ENCODE measurements at places on chromosomes 7 and 10.
A peak's percentile ranks its signal among the peaks of the same experiment; 100 is the strongest.

DNA sequence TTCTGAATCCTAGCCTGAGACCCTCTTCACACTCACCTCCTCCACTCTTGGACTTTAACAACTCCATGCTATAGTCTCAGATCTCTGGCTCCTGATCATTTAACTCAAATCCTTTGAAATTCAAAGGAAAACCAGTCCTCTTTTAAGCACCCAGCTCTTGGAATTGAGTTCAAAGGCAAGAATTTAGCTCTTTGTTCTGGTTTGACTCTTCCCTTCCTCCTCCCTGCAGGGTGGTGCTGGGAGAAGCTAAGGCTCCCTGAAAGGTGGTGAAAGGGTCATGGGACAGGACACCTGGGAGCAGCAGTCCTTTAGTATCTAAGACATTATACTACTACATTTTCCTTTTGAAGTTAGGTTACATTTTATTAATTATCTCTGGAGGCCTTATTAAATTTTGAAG lies 259.4 kb downstream of the CCSER2 start:
- DNase-seq: no peak

- no peak for DNase-seq
Measured at GRCh38 chr7:111059833-111060232, 31.1 kb upstream of the LRRN3 start.

DNA sequence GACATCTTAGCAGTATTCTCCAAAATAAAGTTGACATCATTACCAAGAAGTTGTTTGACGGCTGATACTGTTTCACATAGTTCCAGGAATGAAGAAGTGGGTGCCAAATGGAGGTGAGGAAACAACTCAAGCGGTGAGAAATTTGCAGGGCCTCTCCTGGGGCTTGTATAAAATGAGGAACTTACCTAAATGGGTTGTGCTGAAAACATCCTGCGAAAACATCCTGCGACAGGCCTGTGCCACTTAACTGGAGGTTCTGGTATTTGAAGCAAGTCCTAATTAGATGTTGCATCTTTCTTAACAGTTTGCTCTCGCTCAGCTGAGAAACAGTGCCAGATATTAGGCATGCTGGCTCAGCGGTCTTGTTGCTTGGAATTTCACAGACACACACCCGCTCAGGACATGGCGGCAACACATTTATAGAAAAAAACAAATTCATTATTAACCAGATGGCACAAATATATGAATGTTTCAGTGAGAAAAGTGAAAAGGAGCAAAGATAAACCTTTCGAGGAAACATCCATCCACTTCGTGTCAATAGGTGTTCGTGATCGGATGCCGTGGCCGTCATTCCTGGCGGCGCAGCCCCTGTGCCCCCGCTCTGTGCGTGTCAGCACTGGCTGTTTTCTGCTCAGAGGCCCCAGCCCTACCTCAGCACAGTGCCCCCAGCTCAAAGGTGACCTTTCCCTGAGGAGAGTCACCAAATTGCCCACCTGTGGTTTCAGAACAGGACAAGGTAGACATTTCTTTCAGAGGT lies 48.1 kb downstream of the CDC123 start:
- no peak for DNase-seq

- DNase-seq: no peak
Measured at GRCh38 chr7:101935521-101936141, 118.2 kb downstream of the CUX1 start.

DNA sequence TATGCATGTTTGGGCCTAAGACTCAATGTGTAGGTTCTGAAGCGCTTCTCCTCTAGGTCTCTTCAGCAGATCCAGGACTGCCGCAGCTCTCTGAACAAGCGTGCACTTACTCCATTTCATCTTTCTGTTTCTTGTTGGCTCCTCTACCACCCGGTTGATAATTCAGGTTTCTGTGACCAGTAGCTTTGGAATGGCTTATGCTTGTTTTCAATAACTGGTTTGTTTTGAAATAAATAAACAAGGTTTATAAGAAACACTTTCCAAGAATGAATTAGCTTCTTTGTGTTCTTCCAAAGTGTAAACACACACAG lies 1.5 kb downstream of the MDFIC start:
- DNase-seq: no peak

GRCh38 chr10:59536167-59537014 lies 173.3 kb downstream of the SLC16A9 start:
- DNase-seq: no peak

DNA sequence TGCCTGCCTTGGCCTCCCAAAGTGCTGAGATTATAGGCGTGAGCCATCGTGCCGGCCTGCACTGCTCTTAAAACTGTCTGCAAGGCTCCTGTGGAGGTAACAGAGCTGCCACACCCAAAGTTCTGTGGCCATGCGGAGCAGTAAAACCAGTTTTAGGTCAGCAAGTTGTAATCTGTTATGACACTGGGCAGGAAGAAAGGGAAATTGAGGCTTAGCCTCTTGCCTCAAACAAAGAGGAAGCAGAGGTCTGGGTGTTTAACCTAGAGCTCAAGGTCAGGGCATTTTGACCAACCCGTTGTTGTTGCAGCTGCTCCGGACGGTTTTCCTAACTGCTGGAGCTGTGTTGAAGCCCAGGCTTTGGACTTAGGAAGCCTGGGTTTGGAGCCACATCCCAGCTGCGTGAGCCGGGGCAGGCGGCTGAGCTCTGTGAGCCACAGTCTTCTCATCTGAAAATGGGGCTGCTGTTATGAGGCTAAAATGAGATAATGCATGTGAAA lies 7.4 kb upstream of the RRP12 start:
- DNase-seq: no peak

DNA sequence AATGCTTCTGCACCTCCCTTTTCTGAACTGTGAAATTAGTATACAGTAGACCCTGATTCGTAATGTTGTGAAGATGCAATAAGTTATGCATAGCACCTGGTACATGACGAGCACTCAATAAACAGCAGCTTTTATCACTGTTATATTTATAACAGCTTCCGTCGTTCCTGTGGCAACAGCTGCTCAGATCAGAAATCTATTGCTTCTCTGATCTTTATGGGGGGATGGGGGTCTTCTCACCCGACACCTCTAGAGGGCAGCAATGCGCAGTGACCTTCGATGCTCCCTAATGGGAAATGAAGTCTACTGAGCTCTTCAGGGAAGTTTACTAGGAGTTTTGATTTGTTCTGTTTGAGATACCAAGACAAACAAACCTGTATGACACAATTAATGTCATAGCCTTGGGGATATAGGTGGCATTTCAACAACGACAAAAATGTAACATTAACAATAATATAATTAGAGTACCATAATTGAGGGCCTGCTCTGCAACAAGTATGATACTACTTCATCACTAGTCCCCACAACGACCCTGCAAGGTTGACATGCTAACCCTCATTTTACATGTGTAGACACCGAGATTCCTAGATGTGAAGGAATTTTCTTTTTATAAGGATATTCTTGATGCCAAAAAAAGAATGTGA lies 289.6 kb downstream of the SFMBT2 start:
- no peak for DNase-seq

DNA sequence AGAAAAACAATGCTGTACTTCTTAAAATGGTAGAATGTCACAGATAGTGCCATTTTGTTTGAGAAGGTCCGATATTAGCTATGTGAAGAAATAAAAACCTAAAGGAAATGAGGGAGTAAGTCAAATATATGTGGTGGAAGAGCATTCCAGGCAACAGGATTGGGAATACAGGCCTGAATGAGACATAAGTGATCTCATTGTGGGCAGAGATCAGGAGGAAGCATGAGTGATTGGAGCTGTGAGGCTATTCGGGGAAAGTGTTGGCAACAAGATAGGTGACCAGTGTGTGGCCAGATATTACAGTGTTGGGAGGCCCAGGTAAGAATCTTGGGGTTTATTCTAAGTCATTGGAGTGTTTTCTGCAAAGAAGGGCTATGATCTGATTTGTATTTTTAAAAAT lies 41.3 kb upstream of the AGMO start:
- no peak for DNase-seq

GRCh38 chr10:95414844-95415485 lies 124.2 kb upstream of the PDLIM1 start:
- no peak for DNase-seq

GRCh38 chr7:102279537-102280400 lies 6.9 kb upstream of the SH2B2 start:
- DNase-seq: peak; percentile 19

GRCh38 chr10:79018521-79019011 lies 50.2 kb upstream of the ZMIZ1 start:
- no peak for DNase-seq

DNA sequence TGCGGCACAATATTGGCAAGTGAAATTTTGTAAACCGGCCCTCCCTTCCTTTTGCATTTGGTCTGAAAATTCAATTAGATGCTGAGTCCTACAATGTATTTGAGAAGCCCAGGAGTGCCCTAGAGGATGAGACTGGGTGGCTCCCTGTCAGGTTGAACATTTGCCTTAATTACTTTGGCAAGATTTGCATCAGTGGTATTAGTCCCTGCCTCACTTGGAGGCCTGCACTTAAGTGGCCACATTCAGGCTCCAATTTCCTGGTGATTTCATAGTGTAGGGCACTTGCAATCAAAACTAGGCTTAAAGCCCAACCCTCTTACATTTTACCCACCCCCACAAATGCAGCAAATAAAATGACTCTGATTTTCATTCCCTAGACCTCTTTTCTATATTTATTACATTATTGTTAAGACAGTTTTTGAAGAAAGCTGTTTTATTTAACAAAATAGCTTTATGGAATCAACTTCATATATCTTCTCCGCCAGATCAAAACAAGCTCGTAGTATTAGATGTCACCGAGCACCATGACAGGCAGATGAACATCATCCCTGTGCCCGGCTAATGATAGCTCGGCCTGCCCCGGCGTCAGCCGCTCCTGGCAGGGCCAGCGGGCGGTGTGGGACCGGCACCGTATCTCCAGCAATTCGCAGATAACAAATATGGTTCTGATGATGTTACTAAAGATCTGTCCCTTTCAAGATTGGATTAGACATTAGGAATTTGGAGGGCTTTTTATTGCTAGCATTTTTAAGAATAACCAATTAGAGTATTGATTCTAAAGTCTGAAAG lies 73.6 kb downstream of the EGFR start:
- DNase-seq: no peak

DNA sequence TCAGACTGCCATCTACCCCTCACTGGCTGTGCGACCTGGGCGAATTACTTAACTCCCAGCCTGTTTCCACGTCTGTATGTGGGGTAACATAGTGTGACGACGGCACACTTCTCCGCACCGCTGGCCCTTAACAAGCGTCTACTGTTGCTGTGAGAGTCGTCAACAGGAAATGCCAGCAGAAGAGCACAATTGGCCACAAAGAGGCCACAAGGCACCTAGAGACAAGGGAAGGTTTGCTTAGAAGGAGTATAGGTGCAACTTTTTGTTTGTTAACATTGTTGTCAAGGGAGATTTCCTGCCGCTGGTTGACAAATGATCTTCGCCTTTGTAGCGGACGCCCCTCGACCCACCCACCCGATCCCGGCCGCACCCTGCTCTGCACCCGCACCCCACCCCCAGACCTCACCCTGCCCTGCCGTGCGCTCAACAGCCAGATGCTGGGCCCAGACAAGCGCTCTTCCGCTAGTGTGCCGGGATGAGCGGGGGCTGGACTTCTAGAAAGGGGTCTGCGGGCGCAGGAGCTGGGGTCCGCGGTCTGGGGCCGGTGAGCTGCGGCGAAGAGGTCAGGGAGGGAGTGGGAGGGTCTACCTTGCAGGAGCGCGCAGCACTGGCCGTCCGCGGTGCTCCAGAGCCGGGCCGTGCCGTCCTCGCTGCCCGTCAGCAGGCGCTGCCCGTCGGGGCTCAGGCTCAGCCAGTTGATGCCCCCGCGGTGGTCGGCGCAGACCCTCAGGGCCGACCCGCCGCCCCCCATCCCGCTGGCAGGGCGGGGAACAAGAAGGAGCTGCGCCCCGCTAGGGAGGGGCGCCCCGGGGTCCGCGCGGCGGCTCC lies 785 bp downstream of the WDR86 start:
- DNase-seq: no peak

DNA sequence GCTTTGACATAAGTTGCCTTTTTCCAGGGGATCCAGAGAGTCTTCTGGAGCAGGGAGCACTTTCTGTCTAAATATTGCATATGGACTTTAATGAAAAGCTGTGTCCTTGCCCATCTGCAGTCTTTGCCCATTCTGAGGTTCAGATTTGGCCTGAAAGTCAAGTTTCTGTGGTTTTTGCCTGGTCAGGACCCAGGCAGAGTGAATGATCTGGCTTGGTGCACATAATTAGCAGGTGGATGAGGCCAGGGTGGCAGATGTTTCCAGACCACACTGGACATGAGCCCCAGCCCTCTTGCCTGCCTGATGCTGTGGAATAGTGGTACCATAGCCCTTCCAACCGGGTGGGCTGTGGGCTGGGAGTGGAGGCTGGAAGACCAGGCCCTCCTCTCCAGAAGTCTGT lies 11.0 kb downstream of the HECW1 start:
- no peak for DNase-seq

DNA sequence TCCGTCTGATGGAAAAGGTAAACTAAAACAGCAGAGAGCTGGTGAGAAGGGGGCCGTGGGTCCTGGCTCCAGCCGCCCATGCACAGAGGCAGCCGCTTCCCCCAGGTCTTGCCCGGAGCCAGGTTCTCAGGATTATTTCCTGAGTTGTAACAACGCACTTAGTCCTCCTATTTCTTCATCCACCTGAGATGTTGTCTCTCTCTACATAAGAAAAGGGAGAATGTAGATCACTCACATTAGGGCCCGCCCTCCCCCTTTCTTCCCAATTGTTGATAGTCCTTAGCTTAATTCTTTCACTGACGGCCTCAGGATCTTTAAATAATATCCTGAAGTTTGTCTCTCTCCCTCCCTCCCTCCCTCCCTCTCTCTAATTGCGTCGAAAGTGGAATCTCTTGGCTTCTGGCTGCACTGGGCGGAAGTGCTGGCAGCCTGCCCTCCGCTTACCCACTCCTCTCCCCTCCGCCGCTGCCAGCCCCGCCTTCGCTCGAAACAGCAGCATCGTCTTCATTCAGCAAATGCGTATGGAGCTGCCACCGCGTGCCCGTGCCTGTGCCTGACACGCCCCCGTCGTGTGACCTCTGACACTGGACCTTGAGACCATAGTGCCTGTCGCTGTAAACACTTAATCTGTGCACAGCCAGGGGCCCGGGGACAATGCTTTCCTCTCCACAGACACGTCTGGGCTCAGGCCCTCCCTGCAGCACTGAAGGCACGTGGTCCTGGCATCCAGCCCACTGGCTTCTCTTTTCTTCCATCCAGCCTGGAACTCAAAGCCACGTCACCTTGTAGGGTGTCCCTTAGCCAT lies 174.5 kb upstream of the PPP2R2D start:
- DNase-seq: no peak

DNA sequence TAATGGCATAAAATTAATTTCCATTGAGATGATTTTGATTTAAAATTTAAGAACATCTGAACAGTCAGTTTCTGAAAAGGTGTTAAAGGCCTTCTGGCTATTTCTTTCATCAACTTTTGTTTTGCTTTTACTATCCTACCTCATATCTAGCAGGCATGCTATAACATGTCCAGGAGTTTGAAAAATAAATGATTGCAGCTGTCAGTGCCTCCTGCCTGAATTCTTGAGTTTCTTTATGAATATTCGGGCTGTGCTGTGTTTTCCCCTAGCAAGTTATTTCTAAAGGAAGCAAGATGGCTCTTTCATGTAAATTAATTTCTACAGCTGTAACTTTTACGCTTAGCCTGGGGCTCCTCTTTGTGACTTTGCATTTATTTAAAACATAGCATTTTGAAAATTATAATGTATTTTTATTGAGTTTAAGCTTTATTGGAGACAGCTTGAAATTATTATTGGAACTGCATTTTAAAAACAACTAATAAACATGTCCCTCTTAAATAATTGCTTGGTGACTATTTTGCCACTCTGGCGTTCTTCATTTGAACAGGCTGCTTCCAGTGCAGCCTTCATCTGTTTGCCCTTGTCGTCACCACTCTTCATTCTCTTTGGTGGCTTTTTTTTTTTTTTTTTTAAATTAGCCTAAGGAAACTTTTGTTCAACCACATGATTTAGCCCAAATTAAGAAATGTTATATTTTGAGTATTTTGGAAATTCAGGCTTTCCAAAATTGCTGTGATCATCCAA lies 1083.4 kb upstream of the LRRN3 start:
- DNase-seq: no peak

Data from occipital lobe (tissue), 3 donors.